ENCODE measurements at places on chromosomes 4 and X.

DNA sequence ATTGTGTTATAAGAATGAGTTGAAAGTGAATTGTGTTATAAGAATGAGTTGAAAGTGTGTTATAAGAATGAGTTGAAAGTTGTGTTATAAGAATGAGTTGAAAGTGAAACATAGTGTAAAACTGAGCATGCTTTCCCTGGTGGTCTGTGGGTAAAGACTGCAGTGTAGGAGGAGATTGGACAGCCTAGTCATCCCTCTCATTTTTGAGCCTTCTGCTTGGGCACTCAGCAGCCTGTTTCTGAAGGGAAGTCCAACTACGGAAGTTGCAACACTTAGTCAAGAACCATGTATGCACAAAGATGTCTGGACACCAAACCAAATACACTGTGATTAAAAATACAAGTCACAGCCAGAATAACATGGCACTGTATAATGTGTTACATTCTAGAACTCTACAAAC, 72.6 kb downstream of the ANK2 start:
- no peak for DNase-seq

DNA sequence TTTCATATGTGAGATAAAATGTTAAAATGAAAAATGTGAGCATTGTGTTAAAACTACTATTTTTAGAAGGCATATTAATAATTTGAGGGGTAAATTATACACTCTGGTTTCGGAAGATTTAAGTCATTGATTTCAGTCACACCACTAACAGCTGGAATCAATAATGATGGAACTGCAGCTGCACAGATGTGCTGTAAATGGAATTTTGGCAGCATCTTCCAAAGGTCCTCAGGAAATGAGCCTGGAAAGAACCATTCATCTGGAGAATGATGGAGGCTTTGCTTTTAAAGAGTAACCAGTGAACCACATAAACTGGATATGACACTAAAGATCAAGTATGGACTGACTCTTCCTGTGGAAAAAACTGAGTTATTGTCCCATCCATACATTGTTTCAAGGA, 759.0 kb upstream of the EPHA5 start:
- no peak for DNase-seq

- DNase-seq, result no peak
Measured at GRCh38 chr4:112201915-112202505, 29.6 kb upstream of the AP1AR start.

DNA sequence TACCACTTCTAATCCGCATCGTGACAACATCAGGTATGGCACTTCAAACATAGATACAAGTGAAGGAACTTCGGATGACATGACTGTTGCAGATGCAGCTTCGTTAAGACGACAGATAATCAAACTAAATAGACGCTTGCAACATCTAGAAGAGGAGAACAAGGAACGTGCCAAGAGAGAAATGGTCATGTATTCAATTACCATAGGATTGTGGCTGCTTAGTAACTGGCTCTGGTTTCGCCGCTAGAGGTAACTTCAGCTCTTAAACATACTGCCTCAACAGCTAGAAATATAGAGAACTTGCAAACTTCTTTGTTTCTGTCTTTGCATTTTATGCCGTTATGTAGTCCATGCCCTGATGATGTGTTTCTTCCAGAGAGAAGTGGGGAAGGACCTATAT, 530.8 kb upstream of the DIPK2B start:
- no peak for DNase-seq
